ENCODE measurements at places on chromosomes 11 and 22.

- DNase-seq, result peak; percentile 56
Observed at GRCh38 chr11:95692526-95693260, 96.9 kb downstream of the FAM76B start.

DNA sequence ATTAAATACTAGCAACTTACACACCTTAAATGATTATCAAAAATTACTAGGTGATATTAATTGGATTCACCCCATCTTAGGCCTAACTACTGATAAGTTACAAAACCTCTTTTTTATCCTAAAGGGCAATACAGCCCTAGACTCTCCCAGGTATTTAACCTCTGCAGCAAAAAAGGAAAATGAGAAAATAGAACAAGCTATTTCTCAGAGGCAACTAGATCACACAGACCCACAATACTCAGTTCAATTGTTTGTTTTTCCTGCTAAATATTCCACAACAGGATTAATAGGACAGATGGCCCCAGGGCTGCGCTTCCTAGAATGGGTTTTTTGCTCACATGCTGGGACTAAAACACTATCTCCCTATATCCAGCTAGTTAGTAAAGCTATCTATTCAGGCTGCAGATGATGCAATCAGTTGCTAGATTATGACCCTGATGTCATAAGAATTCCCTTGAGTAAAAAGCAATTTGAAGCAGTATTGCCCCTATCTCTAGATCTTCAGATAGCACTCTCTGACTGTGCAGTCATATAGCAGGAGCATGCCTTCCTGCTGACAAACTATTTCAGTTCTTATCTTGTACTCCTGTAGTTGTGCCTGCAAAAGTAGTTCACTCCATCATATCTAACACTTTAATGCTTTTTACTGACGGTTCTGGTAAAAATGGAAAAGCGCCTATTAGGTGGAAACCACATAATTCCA, 1595.5 kb upstream of the TENM4 start:
- peak; percentile 32 for DNase-seq

DNA sequence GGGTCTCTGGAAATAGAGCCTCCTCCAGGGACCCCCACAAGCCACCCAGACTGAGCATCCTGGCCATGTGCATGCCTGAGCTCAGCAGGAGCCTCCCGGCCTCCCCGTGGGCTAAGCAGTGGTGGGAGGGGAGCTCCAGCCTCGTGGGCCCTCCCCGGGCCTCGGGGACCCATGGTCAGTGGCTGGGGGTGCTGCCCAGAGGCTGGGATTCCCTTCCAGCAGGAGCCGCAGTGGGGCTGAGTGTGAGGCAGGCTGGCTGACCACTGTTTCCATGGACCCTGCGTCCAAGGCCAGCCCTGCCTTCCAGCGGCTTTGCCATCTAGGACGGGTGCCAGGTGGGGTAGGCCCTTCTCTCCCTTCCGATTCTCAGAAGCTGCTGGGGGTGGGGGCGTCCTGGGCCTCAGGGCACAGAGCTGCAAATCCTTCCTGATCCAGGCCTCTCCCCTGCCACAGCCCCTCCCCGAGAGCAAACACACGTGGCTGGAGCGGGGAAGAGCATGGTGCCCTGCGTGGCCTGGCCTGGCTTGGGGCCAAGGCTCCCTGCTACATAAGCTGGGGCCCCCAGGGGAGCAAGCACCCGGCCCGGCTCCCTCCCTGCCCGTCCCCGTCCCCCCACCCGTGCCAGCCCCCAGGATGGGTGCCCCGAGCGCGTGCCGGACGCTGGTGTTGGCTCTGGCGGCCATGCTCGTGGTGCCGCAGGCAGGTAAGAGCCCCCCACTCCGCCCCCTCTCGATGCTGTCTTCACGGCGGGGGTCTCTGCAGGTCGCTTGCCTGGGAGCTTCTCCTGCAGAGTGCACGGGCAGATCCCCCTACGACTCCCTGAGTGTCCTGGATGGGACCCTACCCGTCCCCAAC, at the start of gene MUC5B:
MUC5B (plus strand) TSS at position 576 of the 855 bp plus-strand sequence; CDS start at position 634, 58 bp downstream.
- DNase-seq, result no peak

GRCh38 chr11:18010121-18010670, 2.7 kb downstream of the SERGEF start:
- DNase-seq, result no peak

GRCh38 chr11:57458410-57459163, 1.7 kb upstream of the RTN4RL2 start:
- DNase-seq, result peak; percentile 2

GRCh38 chr11:44568658-44569473, 3.4 kb downstream of the CD82 start:
- DNase-seq, result peak; percentile 98

DNA sequence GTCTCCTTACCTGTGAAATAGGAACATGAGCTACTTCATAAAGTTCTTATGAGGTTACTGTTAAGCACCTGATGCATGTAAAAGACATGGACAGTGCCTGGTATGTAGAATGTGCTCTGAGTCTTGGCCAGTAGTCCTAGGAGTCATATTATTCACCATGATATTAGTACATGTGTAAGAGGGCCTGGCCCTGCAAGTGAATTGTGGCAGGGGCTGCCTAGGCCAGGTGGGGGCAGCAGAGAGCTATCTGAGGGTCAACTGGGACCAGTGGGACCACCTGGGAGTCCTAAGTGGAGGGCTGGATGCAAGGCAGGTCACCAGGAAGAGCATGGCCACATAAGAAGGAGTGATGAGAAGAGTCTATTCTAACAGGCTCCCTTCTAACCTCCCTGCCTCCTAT, 529.5 kb downstream of the SOX6 start:
- peak; percentile 17 for DNase-seq

DNA sequence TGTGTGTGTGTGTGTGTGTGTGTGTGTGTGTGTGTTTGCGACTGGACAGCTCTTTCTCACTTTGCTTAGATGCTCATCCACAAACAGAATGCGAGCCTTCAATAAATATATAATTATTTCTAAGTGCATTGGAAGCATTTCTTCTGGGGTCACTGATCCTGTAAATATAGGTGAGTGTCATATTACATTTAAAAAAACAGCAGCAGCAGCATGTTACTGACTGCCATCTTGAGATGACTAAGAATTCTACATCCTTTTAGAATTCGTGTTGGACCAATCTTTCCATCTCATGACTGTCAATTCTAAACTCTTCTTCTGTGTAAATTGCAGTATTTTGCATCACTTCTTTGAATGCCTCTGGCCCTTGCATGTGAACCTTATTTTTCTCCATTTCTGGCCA, 238.0 kb upstream of the DDI1 start:
- no peak for DNase-seq

- DNase-seq, result no peak
Observed at GRCh38 chr11:39910087-39910486, 1549.4 kb downstream of the LRRC4C start.

GRCh38 chr11:11777897-11778296, 63.9 kb upstream of the USP47 start:
- DNase-seq, result no peak

- DNase-seq, result no peak
Observed at GRCh38 chr11:2924381-2924780, 4.8 kb downstream of the PHLDA2 start.

DNA sequence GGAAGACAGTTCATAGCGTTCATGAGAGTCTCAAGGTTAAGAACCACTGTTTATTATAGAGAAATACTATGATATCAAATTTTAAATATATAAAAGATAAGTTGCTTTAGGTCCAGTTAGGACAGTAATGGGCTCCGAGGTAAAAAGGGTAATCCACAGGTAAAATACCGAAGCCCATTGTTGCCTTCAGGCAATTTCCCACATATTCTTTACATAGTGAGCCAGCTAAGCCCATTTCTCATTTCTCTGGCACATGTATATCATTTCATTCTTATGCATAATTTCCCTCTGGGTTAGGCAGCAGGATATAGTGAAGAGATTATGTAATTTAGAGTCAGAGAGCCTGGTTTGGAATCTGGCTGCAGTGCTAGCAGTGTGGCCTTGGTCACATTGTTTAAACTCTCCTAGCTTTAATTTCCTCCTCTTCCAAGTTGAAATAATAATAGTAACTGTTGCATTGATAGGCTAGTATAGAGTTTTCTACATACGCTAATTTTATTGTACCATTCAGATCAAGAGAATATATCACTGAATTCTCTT, 7.6 kb upstream of the POU2AF1 start:
- DNase-seq, result no peak

DNA sequence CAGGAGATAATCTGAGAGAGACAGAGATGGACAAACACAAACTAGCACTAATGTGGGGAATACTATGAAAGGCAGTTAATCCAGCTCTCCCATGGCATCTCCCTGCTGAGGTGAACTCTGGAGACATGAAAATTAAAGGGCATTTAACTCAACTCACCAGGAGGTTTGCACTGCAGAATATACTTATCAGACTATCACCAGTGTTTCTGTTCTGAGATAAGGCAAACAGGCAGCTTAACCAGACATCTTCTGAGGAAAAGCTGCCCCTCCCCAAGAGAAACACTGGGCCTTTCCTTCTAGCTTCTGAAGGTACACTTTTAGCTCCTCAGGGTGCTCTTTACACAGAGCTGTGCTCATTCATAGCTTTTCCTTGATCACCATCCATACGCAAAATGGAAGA, 85.5 kb downstream of the AMBRA1 start:
- no peak for DNase-seq

GRCh38 chr11:100066399-100066798, 620.7 kb upstream of the ARHGAP42 start:
- no peak for DNase-seq

DNA sequence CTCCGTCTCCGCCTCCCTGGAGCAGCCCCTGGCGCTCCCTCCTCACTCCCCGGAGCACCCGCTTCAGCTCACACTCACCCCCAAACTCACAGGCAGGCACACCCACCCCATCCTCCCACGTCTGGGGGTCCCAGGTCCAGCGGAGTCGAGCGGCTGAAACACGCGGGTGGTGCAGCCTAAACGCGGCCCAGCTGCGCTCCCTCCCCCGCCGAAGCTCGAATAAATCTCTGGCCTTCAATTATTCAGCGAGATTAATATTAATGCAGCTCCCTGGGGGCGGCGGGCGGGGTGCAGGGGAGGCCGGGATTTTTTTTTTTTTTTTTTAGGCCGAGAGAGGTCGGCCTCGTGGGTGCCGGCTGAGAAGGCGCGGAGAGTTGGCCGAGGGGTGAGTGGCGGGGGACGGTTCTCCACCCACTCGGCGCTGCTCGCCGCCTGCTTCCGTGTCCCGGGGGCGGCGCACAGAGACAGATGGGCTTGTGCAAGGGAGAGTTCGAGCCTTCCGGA, 524 bp upstream of the SLC1A2 start:
- DNase-seq, result no peak

DNA sequence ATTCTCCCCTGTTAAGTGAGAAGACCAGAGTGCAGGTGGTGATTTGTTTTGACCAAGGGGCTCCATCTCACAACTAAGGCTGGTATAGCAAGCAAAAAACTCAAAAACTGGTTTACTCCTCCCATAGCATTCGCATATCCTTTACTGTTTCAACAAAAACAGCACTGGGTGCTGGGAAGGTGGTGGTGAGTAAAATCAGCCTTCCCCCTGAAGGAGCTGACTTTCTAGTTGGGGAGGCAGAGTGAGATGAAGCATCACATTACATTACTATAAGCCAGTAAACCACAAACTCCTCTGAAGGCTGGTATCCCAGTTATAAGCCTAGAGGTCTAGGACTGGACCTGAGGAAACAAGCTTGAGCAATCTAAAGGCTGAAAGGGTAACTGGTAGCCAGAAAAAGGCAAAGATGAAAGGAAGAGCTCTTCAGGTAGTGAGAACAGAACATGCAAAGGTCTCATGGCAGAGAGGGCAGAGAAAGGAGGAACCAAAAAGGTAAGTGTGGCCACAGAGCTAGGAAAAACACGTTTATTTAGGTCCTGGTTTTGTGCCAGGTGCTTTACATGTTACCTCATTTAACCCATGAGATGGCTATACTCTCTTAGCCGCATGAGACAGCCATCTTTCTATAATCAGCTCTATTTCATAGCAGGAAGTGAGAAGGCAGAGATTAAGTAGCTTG, 22.3 kb downstream of the TMEM123 start:
- peak; percentile 5 for DNase-seq

GRCh38 chr22:41687901-41688364, 734 bp downstream of the SNU13 start:
- DNase-seq, result no peak

DNA sequence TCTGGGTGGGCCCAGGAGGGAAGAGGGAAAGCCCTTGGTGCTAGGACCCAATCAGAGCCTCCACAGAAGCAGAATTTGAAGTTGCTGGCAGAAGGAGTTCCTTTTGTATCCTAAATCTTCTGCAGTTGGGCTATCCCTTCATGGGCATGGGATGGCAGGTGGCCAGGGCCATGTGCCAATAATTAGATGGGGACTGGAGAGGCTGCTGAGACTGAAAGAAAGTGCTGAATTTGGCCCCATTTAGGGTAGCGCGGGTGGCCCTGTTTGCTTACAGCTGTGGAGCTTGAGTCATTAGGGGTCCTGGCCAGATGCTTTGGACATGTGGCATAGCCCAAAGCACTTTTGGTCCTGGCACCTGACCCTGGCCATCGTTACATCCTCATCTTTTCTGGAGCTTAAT, 27.1 kb downstream of the PARVA start:
- no peak for DNase-seq

DNA sequence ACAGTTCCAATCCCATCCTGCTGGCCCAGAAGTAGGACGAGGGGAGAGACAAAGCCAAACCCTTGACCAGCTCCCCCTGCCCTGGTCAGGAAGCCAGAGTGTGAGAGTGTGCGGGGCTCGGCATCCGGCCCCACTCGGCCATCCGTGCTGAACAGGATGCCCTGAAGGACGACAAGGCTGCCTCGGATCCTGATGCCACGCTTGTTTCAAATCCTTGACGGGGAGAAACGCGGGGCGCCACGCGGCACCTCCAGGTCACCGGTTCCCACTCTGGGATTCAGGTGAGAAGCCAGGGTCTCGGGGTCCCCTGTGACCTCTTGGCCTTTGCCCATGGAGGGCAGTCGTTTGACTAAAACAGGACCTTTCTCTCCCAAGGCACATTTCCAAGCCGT, 167.8 kb downstream of the BRD1 start:
- DNase-seq, result no peak

GRCh38 chr11:63554877-63555223, 8.3 kb downstream of the PLAAT2 start:
- no peak for DNase-seq

DNA sequence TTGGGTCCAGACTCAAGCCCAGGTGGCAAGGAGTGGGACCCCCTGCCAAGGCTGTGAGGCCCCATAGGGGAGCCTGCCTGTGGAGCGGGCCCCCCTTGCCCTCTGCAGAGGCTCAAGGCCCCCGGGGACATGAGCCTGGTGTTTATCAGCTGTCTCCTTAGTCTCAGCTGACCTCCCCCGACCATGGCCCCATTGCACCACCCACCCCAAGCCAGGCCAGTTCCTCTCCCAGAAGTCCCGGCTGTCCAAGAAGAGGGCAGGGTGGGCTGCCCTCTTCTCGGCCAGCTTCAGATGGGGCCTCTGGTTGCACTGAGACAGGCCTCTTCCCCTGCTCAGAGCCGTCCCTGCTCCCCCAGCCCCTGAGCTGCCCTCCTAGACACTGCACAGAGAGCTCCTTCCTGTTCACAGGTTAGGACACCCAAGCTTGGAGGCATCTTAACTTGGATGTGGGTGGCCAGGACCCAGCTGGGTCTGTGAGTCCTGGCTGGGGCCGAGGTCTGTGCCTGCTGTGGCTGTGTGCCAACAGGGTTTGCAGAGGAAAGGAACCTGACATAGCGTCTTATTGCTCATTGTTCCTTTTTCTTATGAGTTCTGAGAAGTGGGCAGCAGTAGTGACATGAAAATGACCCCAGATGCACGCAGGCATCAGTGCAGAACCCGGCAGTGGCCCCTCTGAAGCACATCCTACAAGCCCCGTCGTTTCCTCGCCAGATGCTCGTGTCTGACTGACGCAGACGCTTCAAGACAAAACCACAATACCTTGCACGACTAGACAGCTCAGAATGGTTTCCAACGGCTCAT, 5.4 kb downstream of the TRABD start:
- no peak for DNase-seq
